ENCODE measurements at places on chromosomes 7 and 10. TPM values are rescaled to one million over a fixed set of nuclear protein-coding genes. Genes with fewer than 3 reads are reported as not detected.

Gene GNAI1
- 9.2 TPM for total RNA-seq

Gene LRRN3
- total RNA-seq, result 66.7 TPM

Gene CDC14C
- total RNA-seq, result not detected

DNA sequence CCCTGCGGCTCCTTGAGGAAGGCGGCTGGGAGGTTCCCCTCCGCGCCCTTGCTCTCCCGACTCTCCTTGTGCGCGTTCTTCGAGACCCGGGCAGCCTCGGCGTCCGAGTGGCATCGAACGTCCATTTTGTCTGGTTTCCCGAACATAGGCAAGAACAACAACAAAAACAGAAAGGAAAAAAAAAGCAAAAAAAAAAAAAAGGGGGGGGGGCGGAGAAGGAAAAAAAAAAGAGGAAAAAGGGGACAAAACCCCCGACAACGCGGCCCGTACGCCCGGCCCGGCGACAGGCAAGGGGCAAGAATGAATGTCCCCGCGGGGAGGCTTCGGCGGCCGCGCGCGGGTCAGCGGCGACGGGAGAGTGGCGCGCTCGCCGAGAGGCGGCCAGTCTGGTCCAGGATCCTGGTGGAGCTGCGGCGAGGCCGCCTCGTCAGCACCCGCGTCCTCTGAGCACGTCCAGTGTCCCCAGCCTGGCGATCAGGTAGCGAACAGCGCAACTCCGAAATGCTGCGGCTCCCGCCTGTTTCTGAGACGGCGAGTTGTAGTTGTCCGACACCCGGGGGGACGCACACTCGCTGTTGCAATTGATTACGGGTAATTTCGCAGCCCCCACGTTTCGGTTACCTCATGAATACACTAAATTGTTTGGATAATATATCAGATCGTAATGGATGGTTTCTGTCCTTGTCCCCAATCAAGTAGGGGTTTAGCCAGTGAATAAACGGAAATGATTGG lies at the start of gene VAX1:
Gene VAX1, minus strand, starts transcription at position 360 of the 732 bp plus-strand sequence. Its CDS starts 214 bp downstream, at position 146.
- H3K4me1 ChIP-seq, result no peaks in the 10 kb centered on the region
- H3K27me3 ChIP-seq, result peaks cover 30% of the 10 kb centered on the region
- no peaks in the 10 kb centered on the region for H3K36me3 ChIP-seq
- no peak for DNase-seq
- H3K27ac ChIP-seq, result no peak within 1 kb of the TSS

DNA sequence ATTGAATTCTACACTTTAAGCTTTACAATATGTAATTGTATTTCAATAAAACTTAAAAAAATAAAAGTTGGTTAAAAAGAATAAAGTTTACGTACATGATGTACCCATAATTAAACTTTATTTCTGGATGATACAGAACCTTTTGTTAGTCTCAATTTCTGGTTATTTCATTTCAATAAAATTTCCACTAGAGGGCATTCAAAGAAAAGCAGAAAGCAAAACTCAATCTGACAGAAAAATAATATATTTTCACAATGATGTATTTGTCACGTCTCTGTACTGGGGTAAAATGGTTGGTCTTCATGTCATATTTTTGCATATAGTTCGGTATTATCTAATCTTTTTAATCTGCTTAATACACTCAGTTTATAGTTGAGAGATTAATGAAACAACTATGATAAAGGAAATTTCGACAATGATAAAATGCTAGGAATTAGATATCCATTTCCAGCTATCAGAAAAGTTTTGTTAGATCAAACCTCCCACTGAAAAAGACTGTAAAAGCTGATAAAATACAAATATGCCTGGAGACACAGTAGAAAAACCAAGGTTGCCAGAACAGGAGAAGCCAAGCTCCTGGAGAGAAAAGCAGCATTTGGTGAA lies 27.4 kb downstream of the ASZ1 start:
- no peaks in the 10 kb centered on the region for H3K4me1 ChIP-seq
- no peak overlapping the region for H3K27ac ChIP-seq
- no peak overlapping the region for H3K4me3 ChIP-seq

- no peaks in the 10 kb centered on the region for H3K36me3 ChIP-seq
- no peak for DNase-seq
- H3K4me3 ChIP-seq, result no peak overlapping the region
- no peaks in the 10 kb centered on the region for H3K4me1 ChIP-seq
Measured at GRCh38 chr7:128067983-128068382, 36.7 kb upstream of the LRRC4 start.

- H3K27ac ChIP-seq, result no peak overlapping the region
- no peak for DNase-seq
- no peaks in the 10 kb centered on the region for H3K27me3 ChIP-seq
- no peaks in the 10 kb centered on the region for H3K36me3 ChIP-seq
- H3K4me1 ChIP-seq, result no peaks in the 10 kb centered on the region
Measured at GRCh38 chr10:35399414-35400009, 63.2 kb downstream of the CCNY start.

DNA sequence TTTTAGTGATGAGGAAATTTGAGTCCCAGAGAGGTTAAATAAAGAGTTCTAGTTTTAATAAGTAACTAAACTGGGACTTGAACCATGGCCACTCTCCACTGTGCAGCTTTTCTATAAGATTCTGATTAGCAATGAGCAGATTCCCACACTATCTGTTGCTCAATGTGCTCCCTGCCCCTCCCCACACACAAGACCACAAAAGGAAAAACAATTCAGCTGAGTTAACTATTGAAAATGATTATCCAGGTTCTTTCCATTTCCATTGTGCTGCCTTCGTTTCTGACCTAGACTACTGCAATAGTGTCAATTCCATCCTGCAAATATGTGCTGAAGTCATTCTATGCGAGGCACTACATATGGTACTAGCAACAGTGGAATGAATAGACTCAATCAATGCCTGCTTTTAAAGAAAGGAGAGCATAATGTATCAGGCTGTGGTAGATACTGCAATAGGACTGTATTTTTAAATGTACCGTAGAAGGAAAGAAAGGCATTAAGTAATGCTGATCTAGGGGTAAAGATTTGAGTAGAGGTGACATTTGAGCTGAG lies 97.0 kb downstream of the SEMA3C start:
- H3K4me1 ChIP-seq, result no peaks in the 10 kb centered on the region
- DNase-seq, result no peak
- H3K27ac ChIP-seq, result no peak overlapping the region
- H3K27me3 ChIP-seq, result no peaks in the 10 kb centered on the region
- no peak overlapping the region for H3K4me3 ChIP-seq
